ENCODE measurements at places on chromosomes 3 and 15.

DNA sequence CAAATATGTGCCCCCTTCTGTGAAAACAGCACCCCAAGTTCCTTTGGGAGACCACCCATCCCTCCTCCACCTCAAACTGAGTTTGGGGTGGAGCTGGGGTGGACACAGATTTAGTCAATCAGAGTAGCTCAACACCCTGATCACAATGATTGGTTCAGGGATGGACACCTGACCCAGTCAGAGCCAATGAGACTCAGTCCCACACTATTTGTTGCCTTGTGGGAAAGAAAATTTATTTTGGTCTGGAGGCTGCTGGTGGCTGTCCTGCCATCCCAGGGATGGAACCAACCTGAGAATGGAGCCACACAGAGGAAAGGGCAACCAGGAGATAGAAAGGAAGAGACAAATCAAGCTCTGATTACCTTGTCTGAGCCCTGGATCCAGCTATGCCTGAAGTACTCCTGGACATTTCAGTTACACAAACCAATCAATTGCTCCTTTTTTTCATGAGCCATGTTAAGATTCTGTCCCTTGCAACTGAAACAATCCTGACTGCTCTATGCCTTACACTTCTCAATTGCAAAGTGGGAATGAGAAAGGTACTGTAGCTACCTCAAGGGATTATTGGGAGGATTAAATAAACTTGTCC is 10.6 kb downstream of the DNASE1L3 start:
- H3K4me3 ChIP-seq, result peak overlapping the region; percentile 28
- peaks cover 2% of the 10 kb centered on the region for H3K36me3 ChIP-seq

- DNase-seq, result no peak
- H3K4me3 ChIP-seq, result no peak overlapping the region
- H3K4me1 ChIP-seq, result no peaks in the 10 kb centered on the region
- no peaks in the 10 kb centered on the region for H3K36me3 ChIP-seq
Measured at GRCh38 chr3:61685755-61686154, 124.4 kb downstream of the PTPRG start.

- no peak overlapping the region for H3K4me3 ChIP-seq
- H3K27me3 ChIP-seq, result no peaks in the 10 kb centered on the region
Measured at GRCh38 chr3:168824107-168824506, 728.4 kb upstream of the GOLIM4 start.

- no peak for DNase-seq
- no peak overlapping the region for H3K4me3 ChIP-seq
- no peaks in the 10 kb centered on the region for H3K4me1 ChIP-seq
- no peaks in the 10 kb centered on the region for H3K27me3 ChIP-seq
- H3K36me3 ChIP-seq, result no peaks in the 10 kb centered on the region
Measured at GRCh38 chr3:180072786-180073185, 36.0 kb upstream of the PEX5L start.

DNA sequence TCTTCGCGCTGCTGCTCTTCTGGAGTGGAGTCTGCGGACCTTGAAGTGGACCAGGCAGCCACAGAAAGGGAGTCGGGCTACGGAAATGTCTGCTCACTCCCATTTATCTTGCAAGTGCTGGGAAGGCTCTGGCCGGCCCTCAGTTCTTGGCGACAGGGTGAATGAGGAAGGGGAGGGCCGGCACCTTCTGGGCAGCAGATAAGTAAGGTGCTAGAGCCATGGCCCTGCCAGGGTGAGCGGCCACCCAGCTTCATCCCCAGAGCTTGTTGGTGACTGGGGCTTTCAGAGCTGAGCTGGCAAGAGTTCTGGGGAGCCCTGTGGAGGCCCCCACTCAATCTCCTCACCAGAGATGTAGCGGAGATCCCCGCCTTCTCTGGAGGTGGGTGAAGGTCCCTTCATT is 103.5 kb downstream of the ASB7 start:
- DNase-seq, result no peak
- no peak overlapping the region for H3K4me3 ChIP-seq
- no peaks in the 10 kb centered on the region for H3K4me1 ChIP-seq
- H3K36me3 ChIP-seq, result no peaks in the 10 kb centered on the region

DNA sequence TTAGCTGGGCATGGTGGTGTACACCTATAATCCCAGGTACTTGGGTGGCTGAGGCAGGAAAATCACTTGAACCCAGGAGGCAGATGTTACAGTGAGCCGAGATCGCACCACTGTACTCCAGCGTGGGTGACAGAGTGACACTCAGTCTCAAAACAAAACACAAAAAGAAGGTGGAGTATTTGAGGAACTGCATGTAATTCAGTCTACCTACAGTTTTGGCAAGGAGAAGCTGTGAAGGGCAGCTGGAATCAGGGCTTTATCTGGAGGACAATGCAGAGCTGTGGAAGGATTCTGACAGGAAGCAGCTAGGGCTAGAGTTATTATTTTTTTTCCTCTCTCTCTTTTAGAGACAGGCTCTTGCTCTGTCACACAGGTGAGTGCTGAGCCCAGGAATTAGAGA is 6.8 kb downstream of the H1-8 start:
- no peak overlapping the region for H3K27ac ChIP-seq
- no peaks in the 10 kb centered on the region for H3K36me3 ChIP-seq
- no peak for DNase-seq
- peaks cover 17% of the 10 kb centered on the region for H3K4me1 ChIP-seq
- H3K4me3 ChIP-seq, result no peak overlapping the region
- H3K27me3 ChIP-seq, result peaks cover 5% of the 10 kb centered on the region

- no peak overlapping the region for H3K27ac ChIP-seq
- no peak for DNase-seq
- no peaks in the 10 kb centered on the region for H3K36me3 ChIP-seq
- peaks cover 18% of the 10 kb centered on the region for H3K27me3 ChIP-seq
- H3K4me1 ChIP-seq, result peaks cover 3% of the 10 kb centered on the region
- no peak overlapping the region for H3K4me3 ChIP-seq
Measured at GRCh38 chr3:72152551-72153476, 367.9 kb upstream of the PROK2 start.

DNA sequence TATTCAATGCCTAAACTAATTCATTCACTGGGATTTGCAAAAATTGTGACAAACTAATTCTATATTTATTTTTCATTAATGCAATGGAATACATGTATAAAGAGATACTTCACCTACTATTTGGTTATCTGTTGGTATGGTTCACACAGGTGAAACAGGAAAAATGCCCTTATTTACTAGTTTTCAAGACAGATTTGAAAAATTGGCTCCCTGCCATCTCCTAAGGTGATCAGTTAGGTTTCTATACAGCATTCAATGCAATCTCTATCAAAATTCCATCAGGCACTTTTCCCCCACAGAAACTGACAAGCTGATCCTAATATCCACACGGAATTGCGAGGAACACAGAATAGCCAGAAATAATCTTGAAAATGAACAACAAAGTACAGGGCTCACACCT is 101.1 kb downstream of the DLG1 start:
- no peak overlapping the region for H3K27ac ChIP-seq
- no peak for DNase-seq
- H3K27me3 ChIP-seq, result no peaks in the 10 kb centered on the region
- no peaks in the 10 kb centered on the region for H3K36me3 ChIP-seq
- H3K4me1 ChIP-seq, result peaks cover 27% of the 10 kb centered on the region
- no peak overlapping the region for H3K4me3 ChIP-seq

- H3K36me3 ChIP-seq, result peaks cover 2% of the 10 kb centered on the region
- H3K4me3 ChIP-seq, result no peak overlapping the region
- no peaks in the 10 kb centered on the region for H3K27me3 ChIP-seq
- H3K27ac ChIP-seq, result peak overlapping the region; percentile 67
- DNase-seq, result no peak
Measured at GRCh38 chr3:66402596-66403290, 98.1 kb downstream of the LRIG1 start.
